ENCODE measurements at places on chromosomes 6 and 20.

DNA sequence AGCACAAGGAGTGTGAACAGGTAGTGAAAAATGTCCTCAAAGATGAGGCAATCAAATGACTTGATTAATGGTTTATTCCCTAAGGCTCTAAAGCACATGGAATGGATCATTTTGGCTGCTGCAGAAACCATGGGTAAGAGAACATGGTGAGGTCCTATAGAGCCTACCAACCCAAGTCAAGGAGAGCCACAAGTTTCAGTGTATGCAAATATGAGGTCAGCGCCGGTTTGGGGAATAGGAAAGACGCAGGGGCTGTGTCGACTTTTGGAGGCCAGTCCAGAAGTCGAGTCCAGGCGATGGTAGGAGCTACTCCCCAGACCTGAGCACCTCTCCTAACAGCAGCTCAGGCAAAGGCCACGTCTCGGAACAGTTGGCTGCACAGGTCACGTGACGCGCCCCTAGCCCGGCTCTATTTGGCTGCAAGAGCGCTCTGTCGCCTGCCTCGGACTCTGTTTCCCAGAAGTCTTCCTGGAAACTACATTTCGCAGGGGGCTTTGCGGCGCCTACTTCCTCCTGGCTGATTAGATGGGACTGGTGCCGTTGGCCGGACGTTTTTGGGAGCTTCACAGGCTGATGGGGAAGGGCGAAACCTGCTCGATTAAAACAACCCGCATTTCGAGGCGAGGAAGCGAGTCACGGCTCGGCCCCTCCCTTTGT, 74.4 kb upstream of the CHD6 start:
- peak overlapping the region; percentile 92 for H3K4me3 ChIP-seq
- peaks cover 10% of the 10 kb centered on the region for H3K36me3 ChIP-seq
- H3K27me3 ChIP-seq = peaks cover 3% of the 10 kb centered on the region
- peaks cover 16% of the 10 kb centered on the region for H3K4me1 ChIP-seq
- H3K27ac ChIP-seq = peak overlapping the region; percentile 90

GRCh38 chr6:8441452-8441851, 6.1 kb upstream of the SLC35B3 start:
- no peak overlapping the region for H3K27ac ChIP-seq
- H3K4me1 ChIP-seq = peaks cover 3% of the 10 kb centered on the region
- H3K4me3 ChIP-seq = no peak overlapping the region
- no peaks in the 10 kb centered on the region for H3K36me3 ChIP-seq
- H3K27me3 ChIP-seq = peaks cover 5% of the 10 kb centered on the region

DNA sequence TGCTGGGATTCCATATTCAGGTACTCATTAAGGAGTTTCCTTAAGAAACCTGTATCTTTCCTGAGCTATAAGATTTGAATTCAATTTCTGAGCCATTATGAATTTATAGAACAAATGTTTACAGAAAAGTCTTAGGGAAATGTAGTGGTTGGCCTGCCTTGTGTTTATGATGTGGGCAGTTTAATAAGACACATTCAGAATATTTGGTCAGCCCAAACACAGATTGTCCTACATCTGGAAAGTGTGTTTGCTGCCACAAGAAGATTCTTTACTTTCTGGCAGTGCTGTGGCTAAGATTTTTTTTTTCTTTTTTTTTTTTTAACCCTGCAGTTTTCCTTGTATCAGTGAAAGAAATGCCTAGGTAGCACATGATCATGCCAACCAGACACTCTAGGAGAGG, 15.2 kb downstream of the TBX18 start:
- H3K4me1 ChIP-seq = no peaks in the 10 kb centered on the region
- no peaks in the 10 kb centered on the region for H3K36me3 ChIP-seq
- peaks cover under 1% of the 10 kb centered on the region for H3K27me3 ChIP-seq
- H3K27ac ChIP-seq = no peak overlapping the region
- DNase-seq = no peak
- no peak overlapping the region for H3K4me3 ChIP-seq

DNA sequence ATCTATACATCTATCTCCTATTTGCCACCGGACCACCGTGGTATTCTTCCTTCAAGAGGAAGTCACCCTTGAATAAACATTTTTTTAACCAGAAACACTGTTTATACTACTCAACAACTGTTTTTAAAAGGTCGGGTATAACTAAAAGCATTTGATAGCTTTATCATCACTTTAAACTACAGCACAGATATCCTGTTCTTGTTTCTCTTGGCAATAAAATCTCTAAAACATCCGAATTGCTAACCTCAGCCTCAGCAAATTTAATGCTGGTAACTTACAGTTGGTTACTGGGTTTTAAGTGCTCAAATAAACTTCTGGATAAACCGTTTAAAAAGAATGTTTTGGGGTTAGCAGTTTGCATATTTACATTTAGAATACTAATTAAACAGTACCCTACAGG, 20.4 kb downstream of the ZUP1 start:
- no peak overlapping the region for H3K4me3 ChIP-seq
- no peak overlapping the region for H3K27ac ChIP-seq
- DNase-seq = no peak
- H3K4me1 ChIP-seq = peaks cover 2% of the 10 kb centered on the region
- H3K27me3 ChIP-seq = no peaks in the 10 kb centered on the region

GRCh38 chr6:1901556-1901955, 291.8 kb downstream of the FOXC1 start:
- H3K4me1 ChIP-seq = no peaks in the 10 kb centered on the region
- no peak overlapping the region for H3K27ac ChIP-seq
- H3K36me3 ChIP-seq = no peaks in the 10 kb centered on the region
